Foreskin keratinocyte (primary cell): ENCODE measurements at places on chromosomes 12 and 14. TPM values are rescaled to one million over a fixed set of nuclear protein-coding genes. Genes with fewer than 3 reads are reported as not detected.

GRCh38 chr14:65453807-65454480 is 41.4 kb downstream of the FUT8 start:
- DNase-seq = no peak

DNA sequence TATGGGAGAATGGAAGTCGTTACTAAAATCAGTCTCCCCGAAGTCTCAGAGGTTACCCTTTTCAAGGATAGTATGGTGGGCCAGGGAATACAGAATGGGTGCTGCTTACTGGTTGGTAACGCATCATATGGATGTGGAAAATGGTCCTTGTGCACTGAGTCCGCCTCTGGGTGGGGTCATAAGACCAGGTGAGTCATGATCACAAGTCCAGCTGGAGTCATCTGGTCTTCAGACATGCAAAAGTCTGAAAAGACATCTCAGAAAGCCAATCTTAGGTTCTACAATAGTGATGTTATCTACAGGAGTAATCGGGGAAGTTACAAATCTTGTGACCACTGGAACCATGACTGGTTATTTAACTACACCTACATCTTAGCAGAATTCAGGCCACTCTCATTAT is 71.9 kb upstream of the TCL1B start:
- no peak for DNase-seq

GRCh38 chr12:51717326-51717925 is 126.4 kb downstream of the SCN8A start:
- no peak for DNase-seq

DNA sequence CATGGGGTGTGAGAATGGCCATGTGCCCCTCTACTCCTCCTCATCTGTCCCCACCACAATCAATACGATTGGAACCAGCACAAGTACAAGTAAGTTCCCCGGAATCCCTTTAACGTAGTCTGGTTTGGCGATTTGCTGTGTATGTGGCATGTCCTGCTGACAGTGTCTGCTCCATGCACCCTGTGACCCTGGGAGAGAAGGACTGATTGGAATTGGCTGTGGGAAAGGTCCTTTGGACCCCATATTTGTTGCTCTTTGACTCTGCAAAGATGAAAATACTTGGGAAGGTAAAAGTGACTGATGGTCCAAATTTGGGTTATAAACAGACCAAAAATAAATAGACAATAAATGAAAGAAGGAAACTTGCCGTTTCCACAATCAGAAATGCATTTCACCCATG is 135.6 kb downstream of the SAMD4A start:
- no peak for DNase-seq

- no peak for DNase-seq
These were observed 30.3 kb downstream of the YEATS4 start for GRCh38 chr12:69389831-69390230.

DNA sequence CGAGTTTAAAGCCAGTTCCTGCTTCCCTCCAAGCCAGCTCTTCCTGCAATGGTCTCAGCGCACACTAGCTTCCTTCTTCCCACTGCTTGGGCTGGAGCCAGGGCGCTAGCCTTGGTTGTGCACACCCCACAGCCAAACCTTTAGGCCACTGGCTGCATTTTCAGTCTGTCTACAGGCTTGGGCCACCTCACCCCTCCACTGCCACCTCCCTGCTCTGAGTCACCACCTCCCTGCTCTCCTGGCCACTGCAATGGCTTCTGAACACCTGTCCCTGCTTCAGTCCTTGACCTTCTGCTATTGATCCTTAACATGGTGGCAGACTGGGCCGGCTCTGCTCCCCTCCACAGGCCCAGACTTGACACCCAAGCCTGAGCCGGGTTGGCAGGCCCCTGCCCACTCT is 151.1 kb downstream of the RBM19 start:
- DNase-seq = no peak

DNA sequence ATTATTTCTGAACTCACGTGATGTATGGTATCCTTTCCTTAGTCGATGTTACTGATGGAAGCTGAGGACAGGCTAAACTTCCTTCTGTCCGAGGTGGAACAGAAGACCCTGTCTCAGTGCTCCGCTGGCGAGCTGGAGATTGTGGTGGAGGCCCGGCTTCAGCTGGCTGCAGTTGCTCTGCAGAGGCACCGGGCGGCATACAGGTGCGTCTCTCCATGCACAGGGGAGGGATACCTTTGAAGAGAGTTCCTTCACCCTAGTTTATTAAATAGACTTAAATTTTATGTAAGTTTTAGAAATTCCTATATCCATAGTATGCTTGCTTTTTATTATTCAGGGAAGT is 186.7 kb upstream of the NEDD1 start:
- no peak for DNase-seq

DNA sequence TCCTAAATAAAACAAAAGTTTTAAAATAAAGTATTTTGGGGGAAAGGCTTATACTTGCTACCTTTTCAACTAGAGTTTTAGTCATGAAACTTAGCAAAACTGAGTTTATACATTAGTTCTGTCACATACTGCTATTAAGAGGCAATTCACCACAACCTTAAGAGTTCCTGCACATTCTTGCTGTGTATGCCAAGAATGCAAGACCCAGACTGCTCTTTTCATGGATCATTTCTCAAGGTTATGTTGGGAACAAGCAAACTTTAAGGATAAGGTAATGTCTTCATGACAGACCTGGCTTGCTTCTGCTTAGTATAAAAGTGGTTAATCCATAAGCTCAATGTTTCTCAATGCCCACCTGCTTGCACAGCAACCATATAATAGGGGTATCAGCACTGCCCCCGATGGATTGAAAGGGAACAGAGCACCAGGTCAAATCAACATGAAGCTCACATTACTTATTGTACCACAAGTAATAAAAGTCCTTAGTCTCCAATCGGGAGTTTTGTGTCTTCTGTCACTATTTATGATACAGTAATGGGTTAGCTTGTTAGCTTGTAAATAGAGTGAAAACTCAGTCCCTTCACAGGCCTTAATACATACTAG is 67.6 kb downstream of the KIF21A start:
- no peak for DNase-seq

The SINHCAF gene
- polyA plus RNA-seq = 28.9 and 35.1 TPM in 2 replicates

The MYF6 gene
- not detected in 2 replicates for polyA plus RNA-seq
